ENCODE measurements at places on chromosomes 3 and 15.

- DNase-seq, result no peak
These were observed 191.6 kb downstream of the CPNE4 start for GRCh38 chr3:131843174-131843573.

DNA sequence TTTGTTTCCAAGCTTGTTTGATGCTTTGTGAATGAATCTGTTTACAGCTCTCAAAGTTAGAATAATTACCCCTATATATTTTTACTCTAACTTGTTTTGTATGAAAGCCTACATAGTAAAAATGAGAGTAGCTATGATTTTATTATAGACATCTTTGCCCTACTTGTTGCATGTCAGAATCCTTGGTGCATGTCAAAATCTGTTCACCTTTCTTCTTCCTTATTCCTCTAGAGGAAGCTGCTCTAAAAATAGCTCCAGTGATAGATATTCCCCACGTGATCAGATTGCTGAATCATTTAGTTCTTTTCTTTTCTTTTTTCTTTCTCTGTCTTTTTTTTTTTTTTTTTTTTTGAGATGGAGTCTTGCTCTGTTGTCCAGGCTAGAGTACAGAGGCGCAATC lies 39.8 kb downstream of the LRRC49 start:
- no peak for DNase-seq

- peak; percentile 61 for DNase-seq
These were observed 350.3 kb downstream of the DOCK3 start for GRCh38 chr3:51024765-51025632.

- DNase-seq, result no peak
These were observed 953.4 kb downstream of the AGBL1 start for GRCh38 chr15:87033056-87033455.

- DNase-seq, result peak; percentile 40
These were observed 277.5 kb upstream of the AGTR1 start for GRCh38 chr3:148420242-148420641.

DNA sequence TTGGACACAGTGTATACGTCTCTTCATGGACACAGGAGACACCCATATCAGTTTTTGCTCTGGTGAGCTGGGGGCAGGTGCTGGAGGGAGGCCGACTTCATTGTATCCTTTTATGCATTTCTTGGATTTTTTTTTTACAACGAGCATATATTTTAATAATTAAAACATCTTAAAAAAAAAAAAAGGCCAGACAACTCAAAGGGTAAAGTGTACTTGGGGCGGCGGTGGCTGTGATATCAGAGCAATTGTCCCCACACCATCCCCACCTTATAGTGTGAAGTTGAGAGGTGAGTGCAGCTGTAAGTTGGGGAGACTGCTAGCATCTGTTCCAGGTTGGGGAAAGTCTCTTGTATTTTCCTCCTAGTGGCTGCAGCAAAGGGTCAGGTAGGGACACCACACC lies 12.0 kb upstream of the PLXNA1 start:
- no peak for DNase-seq

GRCh38 chr3:140441006-140441405 lies 236.9 kb upstream of the TRIM42 start:
- no peak for DNase-seq

DNA sequence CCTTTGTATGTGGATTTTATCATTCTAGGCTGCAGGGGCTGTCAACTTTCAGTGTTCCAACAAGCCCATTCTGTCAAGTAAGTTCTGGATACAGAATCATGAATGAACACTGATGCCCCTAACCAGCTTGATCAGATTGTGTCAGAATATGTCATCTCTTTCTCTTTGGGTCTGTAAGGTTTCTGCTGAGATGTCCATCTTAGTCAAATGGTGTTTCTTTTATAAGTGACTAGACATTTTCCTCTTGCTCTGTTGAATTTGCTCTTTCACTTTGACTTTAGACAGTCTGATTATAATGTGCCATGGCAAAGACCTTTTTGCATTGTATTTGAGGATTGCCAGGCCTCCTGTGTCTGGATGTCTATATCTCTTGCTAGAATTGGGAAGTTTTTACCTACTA lies 660.9 kb upstream of the CBLB start:
- DNase-seq, result no peak

DNA sequence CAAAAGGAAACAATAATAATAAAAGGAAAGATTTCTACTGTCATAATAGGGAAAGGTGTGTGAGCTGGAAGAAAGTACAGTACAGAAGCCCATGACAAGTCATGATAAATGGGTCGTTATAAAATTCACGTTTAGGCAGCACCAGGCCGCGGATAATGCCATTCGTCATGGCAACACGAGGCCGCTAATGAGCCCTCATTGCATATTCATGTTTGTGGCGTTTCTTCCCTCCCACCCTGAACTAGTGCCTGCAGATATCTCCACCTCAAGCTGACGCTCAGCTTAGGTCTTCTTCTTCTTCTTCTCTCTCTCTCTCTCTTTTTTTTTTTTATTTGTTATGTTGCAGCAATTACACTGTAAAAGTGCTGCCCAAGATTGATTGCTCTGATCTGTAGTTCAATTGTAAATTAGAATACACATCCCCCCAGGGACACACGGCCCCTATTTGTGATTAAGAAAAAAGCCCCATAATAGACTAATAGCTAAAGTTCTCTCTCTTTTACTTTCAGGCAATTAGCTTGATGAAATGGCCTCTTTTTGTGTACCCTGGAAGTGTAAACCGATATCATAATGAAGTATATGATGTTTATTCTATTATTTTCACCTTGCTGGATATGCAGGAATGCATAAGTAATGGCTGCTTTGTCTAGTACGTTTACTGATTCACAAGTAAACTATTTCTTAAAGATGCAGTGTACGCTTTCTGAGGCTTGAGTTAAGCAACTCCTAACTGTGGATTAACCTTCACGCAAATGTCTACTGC lies 61.9 kb upstream of the NR2F2 start:
- peak; percentile 51 for DNase-seq

- DNase-seq, result peak; percentile 82
These were observed 34.5 kb downstream of the POMGNT2 start for GRCh38 chr3:43071313-43071893.

DNA sequence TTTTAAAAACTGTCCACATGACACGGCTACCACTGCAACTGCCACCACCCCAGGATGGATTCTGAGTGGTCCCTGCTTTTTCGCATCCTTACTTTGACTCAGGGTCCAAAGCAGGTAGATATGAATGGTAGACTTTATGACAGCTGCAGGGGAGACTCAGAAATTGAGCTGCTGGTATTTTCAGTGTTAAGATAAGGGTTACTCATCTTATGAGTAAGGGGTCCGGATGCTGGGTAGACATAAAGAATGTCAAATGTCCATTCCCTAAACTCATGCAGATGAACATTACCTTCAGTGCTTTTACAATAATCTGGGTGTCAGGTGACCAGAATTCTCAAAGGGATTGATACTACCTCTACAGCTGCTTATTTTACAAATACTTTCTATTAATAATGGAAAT lies 25.9 kb upstream of the BBX start:
- no peak for DNase-seq

- no peak for DNase-seq
These were observed 18.0 kb upstream of the CEP152 start for GRCh38 chr15:48828906-48829305.

DNA sequence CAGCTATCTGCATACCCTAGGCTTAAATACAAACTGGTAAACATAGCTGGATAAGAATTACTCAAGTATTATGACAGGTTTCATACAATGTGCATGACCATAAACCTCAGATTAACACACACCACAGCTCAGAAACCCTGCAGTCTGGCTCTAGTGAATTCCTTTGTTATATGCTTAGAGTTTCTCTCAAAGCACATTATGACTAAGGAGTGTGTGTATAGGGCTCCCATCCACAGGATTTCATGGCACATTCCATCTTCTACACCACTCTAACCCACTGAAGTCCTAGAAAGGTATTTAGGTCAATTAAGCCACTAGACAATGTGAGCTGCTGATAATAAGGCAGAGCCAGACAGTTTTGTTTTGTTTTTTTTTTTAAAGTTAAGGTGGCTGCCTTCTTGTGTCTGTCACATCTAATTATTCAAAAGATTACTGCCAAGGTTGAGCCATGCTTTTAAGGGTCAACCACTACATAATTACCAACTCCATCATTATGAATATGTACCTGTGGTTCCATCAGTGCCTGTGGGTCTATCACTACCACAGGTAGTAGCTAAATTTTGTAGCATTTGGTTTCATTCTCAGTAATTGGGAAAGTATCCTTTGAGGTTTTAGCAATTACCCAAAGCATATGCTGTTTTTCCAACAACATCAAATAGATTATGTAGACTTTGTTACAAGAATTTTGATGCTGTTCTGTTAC lies 107.0 kb downstream of the ALCAM start:
- DNase-seq, result no peak

DNA sequence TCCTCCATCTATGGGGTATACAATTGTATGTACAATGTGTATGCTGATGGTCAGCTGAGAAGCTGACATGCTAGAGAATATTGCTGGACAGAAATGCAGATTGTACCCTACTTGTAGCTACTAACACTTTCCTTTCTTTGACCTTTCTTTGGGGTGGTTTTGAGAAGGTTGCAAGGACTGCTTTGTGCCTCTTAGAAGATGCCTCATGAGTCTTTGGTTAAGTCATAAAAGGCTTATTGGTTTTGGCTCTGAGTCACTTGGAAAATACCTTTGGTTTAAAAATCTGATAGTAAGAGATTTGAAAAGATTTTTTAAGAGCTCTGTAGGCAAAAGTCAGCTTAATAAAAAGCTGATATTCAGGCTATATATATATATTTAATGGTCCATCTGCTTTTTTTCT lies 71.5 kb downstream of the ZMAT3 start:
- no peak for DNase-seq

GRCh38 chr15:25065286-25065685 lies 110.5 kb downstream of the SNRPN start:
- no peak for DNase-seq

DNA sequence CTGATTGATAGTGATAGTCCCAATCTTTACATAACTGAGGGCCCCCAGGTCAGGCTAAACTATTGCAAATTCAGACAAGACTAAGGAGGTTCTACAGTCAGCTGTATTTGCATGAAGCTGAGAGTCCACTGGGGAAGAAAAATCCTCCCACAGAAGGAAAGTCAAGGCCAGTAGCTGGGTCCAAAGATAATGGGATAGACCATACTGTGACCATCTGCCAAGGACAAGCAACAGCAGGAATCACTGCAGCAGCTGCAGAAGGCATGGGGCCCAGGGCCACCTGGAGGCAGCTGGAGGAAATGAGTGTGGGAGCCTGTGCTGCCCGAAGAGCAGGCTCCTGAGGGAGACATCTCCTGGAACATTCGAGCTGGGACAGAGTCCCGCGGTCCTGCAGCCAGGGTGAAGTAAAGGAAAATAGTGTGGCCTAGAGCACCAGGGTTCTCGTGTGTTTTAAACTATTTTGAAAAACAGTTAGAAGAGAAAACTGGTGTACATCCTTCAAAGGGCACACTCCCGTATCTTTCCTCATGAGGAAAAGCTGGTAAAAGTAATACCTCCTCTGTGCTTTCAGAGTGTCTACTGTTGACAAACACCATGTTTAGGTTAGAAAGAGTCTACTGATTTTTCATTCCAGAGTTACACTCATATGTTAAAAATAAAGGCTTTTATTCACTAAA lies 13.2 kb upstream of the TMEM212 start:
- DNase-seq, result peak; percentile 92

DNA sequence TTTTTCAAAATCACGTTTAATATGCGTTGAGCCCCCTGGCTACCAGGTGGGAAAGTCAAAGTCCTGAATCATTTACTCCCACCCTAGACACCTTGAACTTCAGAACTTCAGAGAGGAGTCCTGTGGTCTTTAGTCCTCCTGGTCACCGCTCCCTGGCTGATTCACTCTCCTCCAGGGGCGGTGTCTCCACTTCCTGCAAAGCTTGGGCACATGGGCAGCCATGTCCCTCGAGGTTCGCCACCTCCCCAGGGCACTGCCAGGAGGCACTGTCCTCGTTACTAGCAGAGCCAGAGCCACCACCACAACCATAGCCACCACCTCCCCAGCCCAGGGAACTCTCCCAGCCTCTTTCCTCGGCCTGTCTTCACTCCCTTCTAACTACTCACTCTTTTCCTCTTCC lies 31.0 kb downstream of the LOXL1 start:
- DNase-seq, result no peak

DNA sequence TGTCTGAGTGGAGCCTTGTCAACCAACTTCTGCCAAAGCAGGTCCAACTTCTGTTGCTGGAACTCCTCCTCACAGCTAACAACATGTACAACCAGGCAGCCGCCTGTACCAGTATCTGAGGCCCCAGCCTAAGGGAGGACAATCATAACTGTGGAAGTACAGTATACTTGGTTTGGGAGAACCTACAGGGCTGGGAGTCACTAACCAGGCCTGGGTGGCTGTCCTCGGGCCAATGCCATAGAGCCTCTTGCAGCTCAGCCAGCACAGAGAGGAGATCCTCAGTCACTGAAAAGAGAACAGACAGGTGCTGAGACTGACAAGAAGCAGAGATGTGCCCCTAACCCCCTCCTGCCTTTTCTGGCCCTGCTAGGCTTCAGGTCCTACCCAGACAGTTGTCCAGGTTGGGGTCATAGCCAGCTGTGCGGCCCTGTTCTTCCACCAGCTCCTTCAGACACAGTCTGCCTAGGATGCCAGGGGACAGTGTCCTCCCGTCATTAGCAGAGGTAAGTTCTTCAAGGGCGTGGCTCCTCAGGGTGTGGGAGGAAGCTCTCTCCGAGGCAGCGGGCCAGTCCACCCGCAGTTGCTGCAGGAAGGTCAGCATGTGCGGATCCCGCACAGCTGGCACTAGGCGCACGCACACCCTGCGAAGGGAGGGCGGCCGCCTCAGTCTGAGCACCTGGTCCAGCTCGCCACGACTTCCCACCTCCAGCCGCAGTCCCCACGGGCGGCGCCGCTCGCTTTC lies 980 bp downstream of the DALRD3 start:
- no peak for DNase-seq

- no peak for DNase-seq
These were observed 9.5 kb downstream of the CYP19A1 start for GRCh38 chr15:51328926-51329325.

All from endodermal cell (in vitro differentiated cells).